ENCODE measurements at places on chromosomes 2 and 18. TPM values are rescaled to one million over a fixed set of nuclear protein-coding genes. Genes with fewer than 3 reads are reported as not detected.

- no peak for ATAC-seq
Measured at GRCh38 chr2:138536740-138537139, 35.2 kb downstream of the SPOPL start.

- ATAC-seq = peak; percentile 92
Measured at GRCh38 chr2:197107291-197108269, 181.1 kb upstream of the PGAP1 start.

DNA sequence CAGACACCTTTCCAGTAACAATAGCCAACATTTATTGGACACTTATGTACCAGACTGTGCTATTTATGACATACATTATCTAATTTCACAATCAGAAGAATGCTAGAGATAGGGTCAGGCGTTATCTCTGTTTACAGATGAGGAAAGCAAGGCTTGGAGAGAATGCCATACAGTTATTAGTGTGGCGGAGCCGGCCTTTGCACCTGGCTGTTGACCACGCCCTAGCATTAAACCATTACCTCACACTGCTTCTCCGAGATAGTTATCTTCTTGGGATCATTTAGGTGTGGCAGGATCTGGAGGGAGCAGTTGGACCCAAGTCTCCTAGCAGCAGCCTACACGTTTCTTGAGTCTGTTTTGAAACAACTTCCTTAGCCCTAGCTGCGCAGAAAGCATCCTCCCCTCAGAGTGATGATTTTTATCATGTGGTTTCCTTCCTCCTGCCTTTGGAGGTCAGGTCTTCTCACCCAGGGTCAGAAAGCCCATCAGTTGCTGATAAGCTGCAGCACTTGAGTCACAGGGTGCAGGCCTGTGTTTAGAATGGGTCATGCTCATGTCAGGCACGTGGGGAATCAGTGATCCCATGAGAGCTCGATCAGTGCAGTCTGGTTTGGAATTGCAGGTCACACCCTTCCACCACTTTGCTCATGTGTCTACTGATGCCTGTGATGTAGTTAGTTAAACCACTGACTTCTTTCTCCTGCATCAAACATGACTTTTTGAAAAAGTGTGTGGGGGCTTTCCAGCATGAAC, 118.2 kb downstream of the SPTBN1 start:
- peak; percentile 35 for ATAC-seq

- no peak for ATAC-seq
Measured at GRCh38 chr2:200423541-200423940, 86.3 kb downstream of the KCTD18 start.

DNA sequence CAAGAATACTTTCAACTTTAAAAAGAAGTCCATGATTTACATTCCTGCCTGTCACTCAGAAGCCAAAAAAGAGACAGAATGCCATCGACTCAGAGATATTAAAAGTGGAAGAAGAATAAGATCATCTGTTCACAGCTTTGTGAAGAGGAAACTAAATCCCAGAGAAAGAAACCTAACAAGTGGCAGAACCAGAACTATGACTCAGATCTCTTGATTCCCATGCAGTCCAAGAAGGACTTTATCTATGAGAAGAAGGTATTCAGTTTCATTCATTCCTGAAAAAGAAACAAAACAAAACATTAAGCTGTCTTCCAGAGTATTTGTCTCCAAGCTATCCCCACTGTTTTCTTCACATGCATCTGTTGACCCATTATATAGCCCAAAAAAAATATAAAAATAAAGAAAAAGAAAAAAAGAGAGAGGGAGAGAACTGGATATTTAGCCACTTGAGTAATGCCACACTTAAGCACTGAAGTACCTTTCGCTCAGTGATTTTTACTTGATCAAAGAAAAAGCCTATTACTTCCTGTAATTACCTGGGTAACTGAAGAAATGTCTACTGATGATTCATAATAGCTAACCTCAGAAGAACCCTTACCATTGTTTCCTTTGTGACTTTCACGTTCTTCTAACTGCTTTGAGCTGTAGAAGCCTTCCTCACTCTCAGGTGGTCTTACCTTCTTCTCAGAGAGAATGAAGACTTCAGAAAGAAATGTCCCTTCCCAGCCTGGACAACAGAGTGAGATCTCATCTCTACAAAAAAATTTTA, 17.7 kb upstream of the AKAIN1 start:
- no peak for ATAC-seq

DNA sequence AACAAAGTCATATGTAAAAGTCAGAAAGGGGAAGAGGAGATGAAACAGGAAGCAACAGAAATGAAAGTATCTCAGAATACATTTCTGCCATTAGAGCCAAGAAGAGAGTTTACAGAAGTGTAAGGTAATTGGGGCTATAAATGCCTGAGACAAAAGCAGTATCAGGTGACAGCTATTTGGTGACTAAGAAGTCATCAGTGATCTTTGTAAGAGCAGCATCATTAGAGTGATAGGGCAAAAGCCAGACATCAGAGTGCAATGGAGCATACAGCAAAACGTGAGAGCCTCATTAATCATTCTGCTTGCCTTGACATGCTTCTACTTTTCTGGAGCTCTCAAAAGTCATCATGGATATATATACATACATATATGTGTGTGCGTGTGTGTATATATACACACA, 804.7 kb upstream of the PIK3C3 start:
- ATAC-seq = no peak

DNA sequence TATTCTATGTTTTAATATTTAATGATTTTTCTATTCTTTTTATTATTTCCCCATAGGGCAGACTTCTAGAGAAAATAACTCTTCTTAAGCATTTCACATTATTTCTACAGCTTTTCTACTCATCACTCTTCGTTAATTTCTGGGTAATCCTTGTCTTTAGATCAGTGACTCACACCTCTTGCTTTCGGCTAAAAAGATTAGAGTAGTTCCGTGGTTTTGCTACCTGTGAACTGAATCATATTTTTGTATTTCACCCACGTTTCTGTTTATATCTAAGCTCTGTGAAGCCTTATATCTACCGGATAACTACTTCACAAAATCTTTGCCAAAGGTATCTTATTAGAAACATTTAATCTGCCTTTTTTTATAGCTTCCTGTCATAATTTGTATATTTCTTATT, 685.5 kb upstream of the FSHR start:
- ATAC-seq = no peak

DNA sequence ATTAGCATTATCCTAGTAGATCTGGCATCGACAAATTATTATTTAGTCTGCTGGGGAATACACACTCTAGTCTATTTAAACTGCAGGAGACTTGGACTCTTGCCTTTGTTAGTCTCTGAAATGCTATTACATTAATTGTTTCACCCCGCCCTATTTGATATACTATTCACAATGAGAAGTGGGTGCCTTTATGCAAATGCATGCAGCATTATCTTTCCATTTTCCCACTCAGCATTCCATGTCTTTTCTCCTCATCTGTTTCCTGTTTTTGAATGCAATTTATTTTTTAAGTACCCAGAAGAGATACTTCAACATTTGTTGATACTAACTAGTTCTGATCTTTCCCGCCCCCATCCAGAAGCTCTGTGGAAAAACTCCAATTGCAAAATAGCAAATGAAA, 395.3 kb upstream of the NXPH2 start:
- no peak for ATAC-seq

The TMEM37 gene
- total RNA-seq = 3.0 TPM

The POTEJ gene
- total RNA-seq = not detected

The AQP12A gene
- not detected for total RNA-seq

The UGT1A10 gene
- 0.16 TPM for total RNA-seq

The FAHD2B gene
- total RNA-seq = 15.6 TPM

The MC4R gene
- total RNA-seq = 0.27 TPM

All from gastroesophageal sphincter (tissue), 4 donors.